ENCODE measurements at places on chromosomes 5 and 9.

DNA sequence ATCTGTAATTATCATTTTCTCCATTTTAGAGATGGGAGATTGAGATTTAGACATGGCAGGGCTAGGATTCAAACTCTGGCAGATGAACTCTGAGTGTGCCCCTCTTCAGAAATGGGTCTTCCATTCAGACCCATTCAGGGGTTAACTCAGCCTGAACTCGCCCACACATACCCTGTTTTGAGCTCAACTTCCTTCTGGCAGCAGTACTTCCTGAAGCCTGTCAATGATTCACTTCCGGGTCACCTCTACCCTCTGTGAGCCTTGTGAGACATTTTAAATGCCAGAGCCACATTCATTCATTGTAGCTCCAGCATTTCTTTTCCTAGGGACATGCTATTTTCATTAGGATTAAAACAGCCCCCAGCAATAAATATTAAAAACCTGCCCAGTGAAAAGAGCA lies 209.3 kb upstream of the SLC24A2 start:
- no peak for DNase-seq

GRCh38 chr5:181204113-181204825 lies 727 bp downstream of the TRIM7 start:
- no peak for DNase-seq

- no peak for DNase-seq
Observed at GRCh38 chr5:72955143-72955767, 586 bp upstream of the FCHO2 start.

DNA sequence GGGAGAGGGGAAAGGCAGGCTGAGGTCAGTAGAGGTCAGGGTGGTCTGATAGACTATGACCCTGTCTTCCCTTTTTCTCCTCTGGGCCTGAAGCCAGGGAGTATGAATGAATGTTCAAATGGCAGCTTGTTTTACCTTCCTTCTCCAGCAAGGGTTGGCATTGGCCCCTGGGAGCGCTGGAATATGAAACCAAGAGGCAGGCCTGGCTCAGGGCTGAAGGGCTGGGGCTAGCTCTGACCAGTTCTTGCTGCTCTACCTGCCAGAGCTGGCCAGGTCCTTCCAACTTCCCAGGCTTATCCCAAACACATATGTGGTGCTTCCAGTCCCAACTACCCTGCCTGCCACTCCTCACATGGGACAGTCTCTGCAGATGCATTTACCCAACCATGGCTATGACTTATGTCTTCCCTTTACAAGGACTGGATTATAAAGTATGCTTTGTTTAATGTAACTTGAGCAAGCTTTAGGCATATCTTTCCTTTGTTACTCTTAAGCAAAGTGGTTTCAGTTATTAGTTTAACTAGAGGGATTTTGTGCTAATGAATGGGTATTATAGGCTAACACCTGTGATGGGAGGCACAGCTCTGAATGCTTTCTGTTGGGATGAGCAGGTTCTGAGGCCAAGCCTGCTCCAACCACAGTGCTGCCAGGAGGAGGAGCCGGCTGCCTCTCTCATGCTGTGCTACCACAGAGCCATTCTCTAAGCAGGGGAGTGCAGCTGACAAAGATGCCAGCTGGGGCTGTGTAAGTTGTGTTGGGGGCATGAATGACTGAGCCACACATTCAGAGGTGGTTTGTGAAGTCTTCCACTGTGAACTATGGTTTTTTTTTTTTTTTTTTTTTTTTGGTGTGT lies 6.1 kb downstream of the CCNI2 start:
- no peak for DNase-seq

DNA sequence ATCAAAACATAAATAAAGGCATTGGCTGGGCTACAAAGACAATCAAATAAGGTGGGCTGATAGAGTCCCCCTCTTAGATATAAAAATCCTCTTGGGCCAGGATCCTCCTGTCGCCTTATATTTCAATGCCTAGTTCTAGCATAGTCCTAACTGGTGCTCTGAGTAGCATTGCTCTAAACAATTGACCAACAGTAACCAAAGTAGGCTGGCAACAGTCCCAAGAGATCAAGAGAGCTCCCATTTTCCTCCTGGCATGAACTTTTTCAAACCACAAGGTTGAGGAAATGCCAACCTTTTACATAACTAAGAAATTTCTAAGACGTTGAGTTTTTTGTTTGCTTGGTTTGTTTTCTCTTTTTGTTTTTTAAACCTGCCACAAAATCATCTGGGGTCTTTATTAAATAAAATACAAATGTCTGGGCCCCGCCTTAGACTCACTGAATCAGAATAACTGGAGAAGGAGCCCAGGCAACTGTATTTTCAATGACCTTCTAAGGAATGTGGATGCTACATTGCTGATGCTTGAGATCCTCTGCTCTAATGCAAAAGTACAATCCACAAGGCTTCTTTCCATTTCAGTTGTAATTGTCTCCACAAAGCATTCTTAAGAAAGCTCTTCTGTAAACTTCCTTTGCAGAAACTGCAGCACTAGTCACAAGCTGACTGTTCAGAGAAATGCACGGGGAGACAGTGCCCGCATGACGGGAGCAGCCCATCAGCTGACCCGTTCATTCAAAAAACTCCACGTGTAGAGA lies 2.9 kb downstream of the SLC45A2 start:
- DNase-seq: no peak

DNA sequence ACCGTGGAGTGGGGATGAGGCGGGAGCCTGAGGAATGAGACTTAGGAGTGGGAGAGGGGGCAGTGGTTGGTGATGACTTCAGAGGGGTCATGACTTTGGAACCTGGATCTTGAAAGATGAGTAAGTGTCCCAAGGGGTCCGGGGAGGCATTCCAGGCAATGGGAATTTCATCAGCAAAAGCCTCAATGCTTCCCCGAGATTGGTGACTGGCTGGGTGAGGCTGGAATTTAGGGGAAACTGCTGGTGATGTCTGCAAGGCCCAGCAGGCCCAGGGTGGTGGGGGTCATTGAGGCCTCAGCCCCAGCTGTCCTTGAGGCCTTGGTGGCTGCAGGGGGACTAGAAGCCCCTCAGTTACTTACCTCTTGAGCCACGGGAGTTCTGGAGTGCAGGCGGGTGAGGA lies 7.5 kb downstream of the NDST1 start:
- DNase-seq: no peak
